ENCODE measurements at places on chromosomes 12 and 14.
A peak's percentile ranks its signal among the peaks of the same experiment; 100 is the strongest.

DNA sequence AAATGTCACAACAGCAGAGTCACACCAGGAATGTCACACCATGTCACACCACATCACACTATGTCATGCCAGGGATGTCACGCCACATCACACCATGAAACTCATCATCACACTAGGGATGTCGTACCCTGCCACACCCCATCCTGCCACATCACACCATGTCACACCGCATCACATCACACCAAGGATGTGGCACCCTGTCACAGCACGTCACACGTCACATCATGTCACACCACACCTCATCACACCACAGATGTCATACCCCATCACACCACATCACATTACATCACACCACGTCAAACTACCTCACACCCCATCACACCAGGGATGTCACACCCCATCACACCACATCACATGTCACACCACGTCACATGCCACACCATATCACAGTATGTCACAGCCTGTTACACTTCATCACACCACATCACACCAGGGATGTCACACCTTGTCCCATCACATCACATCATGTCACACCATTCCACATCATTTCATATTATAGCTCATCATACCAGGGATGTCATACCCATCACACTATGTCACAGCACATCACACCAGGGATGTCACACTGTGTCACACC is 90.9 kb downstream of the TMEM121 start:
- DNase-seq, result no peak

GRCh38 chr12:10147714-10148403 is 17.9 kb upstream of the CLEC7A start:
- no peak for DNase-seq

- DNase-seq, result no peak
Observed at GRCh38 chr14:56813143-56813551, 2.9 kb upstream of the OTX2 start.

DNA sequence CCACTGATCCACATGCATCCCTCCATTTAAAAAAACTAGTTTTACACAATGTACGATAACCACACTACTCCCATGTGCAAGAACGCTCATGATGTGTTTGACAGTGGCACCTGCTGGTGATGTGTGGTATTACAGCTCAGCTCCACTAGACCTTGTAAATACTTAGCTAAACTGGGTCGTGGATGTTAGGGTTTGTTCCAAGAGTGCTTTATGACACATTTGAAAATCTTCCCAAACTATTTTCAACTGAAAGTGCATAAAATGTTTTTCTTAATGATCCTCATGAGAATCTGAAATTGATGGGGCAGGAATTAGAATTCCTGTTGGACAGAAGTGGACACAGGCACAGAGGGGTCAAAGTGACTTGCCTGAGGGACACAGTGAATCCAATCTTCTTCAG is 99.2 kb downstream of the SCARB1 start:
- peak; percentile 41 for DNase-seq

- no peak for DNase-seq
Observed at GRCh38 chr14:20503898-20504297, 1.4 kb upstream of the RNASE10 start.
